ENCODE measurements at places on chromosomes 7 and 10.

- no peak for DNase-seq
Measured at GRCh38 chr10:29411666-29412315, 122.9 kb downstream of the LYZL1 start.

DNA sequence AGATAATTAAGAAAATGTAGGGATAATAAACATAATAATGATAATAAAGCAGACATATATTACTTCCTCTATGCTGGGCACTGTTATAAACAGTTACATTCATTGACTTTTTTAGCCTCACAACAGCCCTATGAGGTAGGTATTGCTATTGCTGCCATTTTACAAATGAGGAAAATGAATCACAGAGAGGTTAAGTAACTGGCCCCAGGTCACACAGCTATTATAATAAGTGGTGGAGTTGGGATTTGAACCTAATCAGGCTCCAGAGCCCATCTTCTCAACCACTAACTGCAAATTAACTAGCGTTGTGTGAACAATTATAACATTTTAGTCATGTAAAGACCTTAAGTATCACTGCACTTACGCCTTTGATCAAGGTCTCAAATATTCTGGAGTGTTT is 62.5 kb upstream of the PIK3CG start:
- no peak for DNase-seq

GRCh38 chr7:75704928-75705327 is 33.8 kb downstream of the HIP1 start:
- DNase-seq = no peak

GRCh38 chr7:45219130-45219529 is 61.5 kb downstream of the RAMP3 start:
- DNase-seq = no peak

DNA sequence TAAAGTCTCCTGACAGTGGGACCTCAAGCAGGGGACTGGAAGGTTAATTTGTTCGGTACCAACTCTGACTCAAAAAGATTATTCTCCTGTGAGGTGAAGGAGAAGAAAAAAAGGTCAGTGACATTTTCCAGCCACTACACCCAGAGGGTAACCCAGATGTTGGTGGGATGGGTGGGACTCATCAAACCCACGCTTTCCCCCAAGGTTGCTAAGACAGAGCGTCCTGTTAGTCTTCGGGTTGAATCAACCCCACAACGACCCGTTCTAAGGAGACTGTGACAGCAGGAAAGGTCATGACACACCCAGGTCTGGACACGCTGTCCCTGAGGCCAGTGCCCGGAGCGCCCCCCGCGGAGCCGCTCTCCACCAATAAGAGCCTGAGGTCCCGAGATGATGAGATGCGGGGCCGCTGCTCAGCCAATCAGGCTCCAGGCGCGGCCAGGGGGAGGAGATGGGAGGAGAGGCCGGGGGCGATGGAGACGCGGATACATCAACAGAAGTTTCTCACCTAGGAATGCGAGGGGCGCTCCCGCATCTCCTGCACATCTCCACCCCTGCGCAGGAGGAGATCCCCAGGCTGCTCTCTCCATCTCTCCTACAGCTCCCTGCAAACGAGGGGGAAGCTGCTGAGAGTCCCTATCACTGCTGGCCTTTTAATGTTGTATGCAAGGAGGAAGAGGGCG is at the start of gene WNT16:
TSS of gene WNT16 (plus strand) at position 493 of the 683 bp plus-strand sequence. CDS start 293 bp downstream, outside the sequence.
- no peak for DNase-seq

GRCh38 chr10:121313119-121313875 is 284.9 kb downstream of the FGFR2 start:
- no peak for DNase-seq

- DNase-seq = no peak
Measured at GRCh38 chr7:71050492-71050891, 81.5 kb upstream of the GALNT17 start.

GRCh38 chr10:86064219-86064618 is 302.4 kb downstream of the GRID1 start:
- no peak for DNase-seq

- DNase-seq = no peak
Measured at GRCh38 chr10:132133005-132133404, 53.7 kb upstream of the DPYSL4 start.

DNA sequence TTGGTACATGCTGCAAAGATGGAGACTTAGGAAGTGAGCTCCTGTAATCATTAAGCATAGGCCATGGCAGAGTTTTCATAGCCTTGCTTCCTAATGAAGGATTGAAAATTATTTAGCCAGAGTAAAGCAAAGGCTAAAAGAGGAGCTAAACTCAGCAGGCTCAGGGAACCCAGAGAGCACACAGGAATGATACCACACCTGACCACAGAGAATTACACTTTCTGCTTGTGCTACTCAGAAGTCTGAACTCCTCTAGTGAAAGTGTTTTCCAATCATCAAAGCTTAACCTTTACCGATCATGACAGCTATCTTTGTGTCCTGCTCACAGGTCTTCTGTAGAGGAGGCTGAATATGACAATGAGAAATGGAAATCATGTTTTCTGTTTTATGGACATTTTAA is 347.7 kb downstream of the OTUD1 start:
- no peak for DNase-seq

DNA sequence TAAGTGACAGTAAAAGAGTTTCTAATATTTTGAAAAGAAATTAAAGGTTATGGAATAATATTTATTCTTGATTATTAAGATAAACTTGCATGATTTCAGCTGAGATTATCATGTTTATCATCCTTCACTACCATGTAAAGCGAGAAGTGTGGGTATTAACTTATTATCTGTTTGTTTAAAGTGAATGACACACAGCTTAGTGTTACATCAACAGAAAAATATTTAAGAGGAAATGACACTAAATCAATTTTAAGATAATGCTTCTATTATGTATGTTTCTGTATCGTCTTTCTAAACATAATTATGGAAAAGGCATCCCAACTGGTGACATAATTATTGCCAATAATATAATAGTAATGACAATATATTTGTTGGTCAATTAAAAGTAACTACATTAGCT is 213.1 kb downstream of the PCDH15 start:
- no peak for DNase-seq

DNA sequence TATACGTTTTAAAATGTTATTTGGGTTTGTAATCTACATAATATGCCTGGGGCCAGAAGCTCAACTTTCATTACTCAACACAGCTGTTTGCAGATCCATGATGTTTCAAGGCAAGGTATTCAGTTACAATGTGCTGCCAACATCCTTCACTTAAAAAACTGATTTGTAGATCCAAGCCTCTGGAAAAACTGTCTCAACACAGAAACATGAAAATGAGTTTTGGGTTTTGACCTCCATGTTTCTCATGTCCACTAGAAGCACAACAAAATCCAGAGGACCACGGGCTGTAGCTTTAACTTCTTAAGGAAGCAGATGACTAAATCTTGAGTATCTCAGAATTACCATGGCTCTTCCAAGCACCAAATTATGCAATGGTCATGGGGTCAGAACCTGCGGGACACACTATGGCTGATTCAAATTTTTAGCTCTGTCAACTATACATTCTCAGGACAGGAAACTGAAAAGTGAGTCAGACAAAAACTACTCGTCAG is 247.1 kb upstream of the GRB10 start:
- no peak for DNase-seq

DNA sequence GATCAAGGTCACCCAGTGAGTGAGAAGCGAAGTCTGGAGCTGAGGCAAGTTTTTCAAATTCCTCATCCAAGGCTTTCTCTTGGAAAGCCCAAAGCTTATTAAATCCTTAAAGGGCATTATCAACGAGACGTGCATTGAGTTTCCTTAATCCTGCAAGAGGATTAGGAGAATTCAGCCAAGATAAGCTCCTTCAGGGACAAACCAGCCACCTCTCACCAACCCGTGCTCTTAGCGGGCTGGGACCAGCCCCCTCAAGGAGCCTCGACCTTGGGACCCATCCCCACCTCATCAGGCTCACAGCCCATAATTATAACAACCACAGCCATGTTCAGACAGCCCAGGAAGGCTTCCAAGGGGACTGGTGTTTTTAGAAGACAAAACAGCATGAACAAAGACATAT is 12.0 kb upstream of the SLC29A4 start:
- DNase-seq = no peak

DNA sequence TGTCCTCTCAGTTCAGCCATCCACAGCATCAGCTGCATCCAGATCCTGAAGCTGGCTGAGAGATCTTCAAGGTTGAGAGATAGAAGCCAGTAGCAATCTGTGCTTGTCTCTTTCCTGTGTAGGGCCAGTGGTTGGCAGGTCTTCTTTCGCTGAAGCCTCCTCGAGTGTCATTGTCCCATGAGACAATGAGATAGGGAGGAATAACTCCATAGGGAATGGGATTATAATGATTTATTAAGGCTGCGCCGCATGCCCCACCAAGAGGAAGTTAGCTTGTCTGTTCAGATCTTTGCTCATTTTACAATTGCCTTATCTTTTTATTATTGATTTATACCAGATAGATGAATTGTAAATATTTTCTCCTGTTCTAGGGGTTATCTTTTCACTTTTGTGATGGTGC is 61.5 kb downstream of the MCMBP start:
- no peak for DNase-seq

GRCh38 chr10:3704565-3705325 is 80.3 kb downstream of the KLF6 start:
- no peak for DNase-seq

DNA sequence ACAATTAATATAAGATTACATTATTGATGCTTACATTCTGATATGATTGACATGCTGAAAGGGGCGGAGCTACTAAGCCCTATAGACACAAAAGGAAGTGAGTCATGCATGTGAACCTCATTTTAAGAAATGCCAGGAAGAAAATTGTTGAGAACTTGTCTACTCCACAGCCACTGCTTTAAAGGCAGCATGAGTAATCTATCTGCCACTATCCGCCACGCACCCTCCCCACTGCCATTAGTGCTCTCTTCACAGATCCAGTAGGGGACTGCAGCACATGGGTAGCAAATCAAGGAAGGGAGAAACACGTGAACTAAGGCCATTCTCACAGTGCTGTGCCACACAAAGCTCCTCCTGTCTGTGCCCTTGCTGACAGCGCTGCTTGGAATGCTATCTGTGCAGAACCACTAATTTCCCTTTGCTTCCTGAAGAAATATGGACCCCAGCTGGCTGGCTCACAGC is 524.8 kb downstream of the GRM8 start:
- no peak for DNase-seq

DNA sequence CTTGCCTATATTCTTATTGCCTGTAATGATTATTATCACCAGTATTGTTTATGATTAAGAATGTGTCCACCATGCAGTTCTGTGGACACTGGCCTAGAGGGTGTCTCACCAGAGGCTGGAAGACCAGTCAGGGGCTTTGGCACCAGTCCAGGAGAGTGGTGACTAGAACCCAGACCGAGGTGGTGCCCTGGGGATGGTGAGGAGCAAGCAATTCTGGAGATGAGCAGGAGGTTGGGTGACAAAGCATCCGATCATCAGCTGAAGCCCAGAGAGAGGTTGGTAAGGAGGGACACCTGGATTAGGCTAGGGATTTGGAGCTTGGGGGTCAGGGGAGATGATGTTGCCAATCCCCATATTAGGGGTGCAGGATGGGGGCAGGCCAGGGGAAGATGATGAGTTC is 124.4 kb downstream of the EMX2 start:
- no peak for DNase-seq

All from gastrocnemius medialis (tissue), 4 donors.